ENCODE measurements at places on chromosomes 2 and 18. TPM values are rescaled to one million over a fixed set of nuclear protein-coding genes. Genes with fewer than 3 reads are reported as not detected.

Gene CCDC121
- total RNA-seq, result 8.0 TPM

Gene ABCG8
- total RNA-seq, result not detected

Gene UGT1A7
- total RNA-seq, result not detected

Gene EIF2AK3
- total RNA-seq, result 20.5 TPM

Gene CD207
- not detected for total RNA-seq

GRCh38 chr2:20650393-20650876 is 463 bp downstream of the HS1BP3 start:
- DNase-seq, result no peak

GRCh38 chr2:204049635-204050034 is 113.1 kb downstream of the ICOS start:
- no peak for DNase-seq

DNA sequence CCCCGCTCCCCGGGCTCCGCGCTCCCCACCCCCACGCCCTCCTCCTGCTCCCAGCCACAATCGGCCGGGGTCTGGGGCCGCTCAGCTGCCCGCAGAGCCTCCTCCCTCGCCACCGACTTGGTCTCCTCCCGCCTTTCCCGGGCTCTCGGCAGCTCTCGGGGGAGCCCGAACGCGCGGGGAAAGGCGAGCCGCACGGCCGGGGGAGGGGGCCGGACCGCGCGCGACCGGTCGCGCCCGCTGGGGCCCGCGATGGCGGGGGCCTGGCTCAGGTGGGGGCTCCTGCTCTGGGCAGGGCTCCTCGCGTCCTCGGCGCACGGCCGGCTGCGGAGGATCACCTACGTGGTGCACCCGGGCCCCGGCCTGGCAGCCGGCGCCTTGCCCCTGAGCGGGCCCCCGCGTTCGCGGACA is 327 bp downstream of the LTBP1 start:
- no peak for DNase-seq

DNA sequence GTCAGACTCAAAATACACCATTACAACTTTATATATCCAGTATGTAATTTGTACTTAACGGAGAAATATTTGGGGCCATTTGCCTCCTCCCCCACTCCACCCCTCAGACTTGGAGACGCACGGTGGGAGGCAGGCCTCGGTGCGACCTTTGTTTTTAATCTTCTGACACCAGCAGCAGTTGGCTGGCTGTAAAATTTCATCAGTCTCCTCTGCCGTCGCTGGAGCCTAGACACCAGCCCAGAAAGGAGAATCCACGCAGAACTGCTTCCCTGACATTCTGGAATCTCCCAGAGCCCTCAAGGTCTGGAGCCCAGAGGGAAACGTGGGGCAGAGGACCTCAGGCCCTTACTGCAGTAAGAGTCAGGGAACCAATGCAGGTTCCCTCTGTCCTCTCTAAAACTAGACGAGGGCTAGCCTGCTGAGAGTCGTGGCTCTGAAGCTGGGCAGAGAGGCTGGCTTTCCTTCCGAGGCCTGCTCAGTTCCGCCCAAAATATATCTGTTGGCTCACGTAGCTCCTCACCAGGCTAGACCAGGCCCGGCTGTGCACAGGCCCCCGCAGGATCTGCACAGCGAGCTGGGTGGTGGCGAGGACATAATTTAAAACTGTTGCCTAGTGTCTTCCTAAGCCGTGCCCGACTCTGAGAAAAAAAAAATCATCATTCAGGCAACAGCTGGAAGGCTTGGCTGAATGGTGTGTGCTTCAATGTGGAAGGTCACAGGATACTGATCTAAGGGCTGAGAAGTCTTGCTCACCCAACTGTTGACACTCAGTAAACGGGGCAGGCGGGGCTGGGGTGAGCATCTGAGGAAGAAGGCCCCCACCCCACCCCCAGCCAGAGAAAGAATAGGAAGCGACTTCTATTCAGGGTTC is 40.4 kb downstream of the EN1 start:
- DNase-seq, result no peak

GRCh38 chr2:9693646-9694045 is 62.8 kb upstream of the YWHAQ start:
- DNase-seq, result no peak

DNA sequence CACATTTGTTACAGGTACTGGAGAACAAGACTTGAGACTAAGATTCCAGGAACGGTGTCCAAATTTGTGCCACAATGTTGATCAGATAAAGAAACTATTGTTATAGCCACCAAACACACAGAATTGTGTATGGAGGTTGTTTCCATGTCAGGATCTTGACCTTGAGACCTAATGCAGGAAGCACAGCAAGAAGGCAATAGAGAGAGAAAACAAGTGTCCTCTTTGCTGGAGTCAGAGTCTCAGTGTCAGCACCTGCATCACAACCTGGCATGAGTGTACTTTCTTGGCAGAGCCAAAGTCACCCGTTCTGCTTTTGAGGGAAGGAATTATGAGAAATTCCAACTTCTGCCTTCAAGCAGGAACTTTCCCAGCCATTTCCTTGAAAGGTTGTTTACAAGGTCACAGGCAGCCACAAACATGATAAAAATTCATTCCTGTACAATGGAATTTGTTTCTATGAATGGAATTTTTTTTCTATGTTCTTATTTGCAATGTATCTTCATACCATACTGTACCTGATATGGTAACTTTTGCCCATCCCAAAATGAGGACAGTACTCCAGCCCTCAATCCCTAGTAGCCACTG is 118.4 kb downstream of the PKP4 start:
- no peak for DNase-seq

- no peak for DNase-seq
These were observed 72.9 kb downstream of the BIN1 start for GRCh38 chr2:127034051-127034450.

DNA sequence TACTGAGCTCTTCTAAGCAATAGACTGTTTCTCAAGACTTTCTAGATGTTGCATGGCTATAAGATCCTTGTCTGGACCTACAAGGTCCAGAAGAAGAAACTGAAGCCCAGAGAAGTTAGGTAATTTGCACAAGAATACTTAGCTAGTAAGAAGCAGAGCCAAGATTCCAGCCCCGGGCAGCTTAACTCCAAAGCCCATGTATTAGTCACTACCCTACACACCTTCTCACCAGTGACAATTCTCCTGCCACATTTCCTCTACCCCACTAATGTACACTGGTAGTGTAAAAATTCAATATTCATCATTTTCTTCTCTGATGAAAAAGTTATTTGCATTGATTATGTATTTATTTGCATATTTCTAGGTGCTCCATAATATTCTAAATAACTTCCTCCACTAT is 95.5 kb upstream of the CREB1 start:
- no peak for DNase-seq

GRCh38 chr2:67652679-67653078 is 255.5 kb downstream of the ETAA1 start:
- no peak for DNase-seq
